ENCODE measurements at places on chromosomes 12 and 14.

- H3K4me1 ChIP-seq: no peaks in the 10 kb centered on the region
- no peak overlapping the region for H3K27ac ChIP-seq
- no peak for DNase-seq
Observed at GRCh38 chr12:52787324-52788191, 8.4 kb downstream of the KRT3 start.

GRCh38 chr12:127822809-127823411, 444.1 kb upstream of the TMEM132C start:
- H3K4me3 ChIP-seq: no peak overlapping the region
- no peak for DNase-seq
- no peaks in the 10 kb centered on the region for H3K4me1 ChIP-seq
- no peak overlapping the region for H3K27ac ChIP-seq
- no peaks in the 10 kb centered on the region for H3K36me3 ChIP-seq

DNA sequence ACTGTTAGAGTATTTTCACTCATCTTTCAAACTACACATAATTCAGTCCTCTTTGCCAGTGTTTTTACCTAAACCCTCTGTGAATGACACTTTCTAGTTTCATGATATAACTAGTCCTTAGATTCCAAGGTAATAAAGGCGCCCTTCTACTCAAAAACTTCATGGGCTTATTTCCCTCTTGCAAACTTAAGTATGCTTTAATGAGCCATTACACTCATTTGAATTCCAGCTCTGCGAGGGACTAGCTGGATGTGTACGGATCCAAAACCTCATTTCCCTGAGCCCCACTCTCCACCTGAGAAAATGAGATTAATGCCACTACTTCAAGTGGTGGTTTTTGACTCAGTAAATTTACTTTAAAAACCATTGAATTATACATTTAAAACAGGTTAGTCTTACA, 141.1 kb downstream of the NDUFA12 start:
- no peaks in the 10 kb centered on the region for H3K27me3 ChIP-seq
- DNase-seq: no peak
- H3K36me3 ChIP-seq: no peaks in the 10 kb centered on the region
- no peak overlapping the region for H3K27ac ChIP-seq
- H3K4me3 ChIP-seq: no peak overlapping the region
- H3K4me1 ChIP-seq: peaks cover 5% of the 10 kb centered on the region

GRCh38 chr12:22340143-22340542, 5.6 kb upstream of the ST8SIA1 start:
- H3K27me3 ChIP-seq: peaks cover 6% of the 10 kb centered on the region
- peak; percentile 62 for DNase-seq
- no peak overlapping the region for H3K4me3 ChIP-seq
- no peak overlapping the region for H3K27ac ChIP-seq

DNA sequence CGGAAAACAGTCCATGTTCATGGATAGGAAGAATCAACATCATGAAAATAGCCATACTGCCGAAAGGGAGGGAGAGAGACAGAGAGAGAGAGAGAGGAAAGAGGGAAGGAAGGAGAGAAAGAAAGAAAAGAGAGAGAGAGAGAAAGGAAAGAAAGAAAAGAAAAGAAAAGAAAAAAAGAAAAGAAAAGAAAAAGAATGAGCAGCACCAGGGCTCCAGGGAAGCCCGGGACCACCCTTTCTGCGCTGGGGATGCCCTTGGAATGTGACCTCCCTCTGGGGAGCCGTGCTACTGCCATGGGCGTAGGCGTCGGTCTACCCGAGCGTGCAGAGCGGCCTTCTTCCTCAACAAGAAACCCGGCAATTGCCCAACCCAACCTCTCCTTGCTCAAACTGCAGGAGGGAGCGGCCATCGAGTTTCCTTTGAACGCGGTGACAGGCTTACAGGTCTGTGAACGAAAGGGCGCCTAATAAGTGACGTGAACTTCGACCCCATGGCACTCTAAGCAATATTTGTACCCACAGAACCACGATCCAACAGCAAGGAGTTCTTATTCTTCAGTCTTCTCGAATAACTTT, 16.9 kb downstream of the OR6S1 start:
- peak overlapping the region; percentile 41 for H3K4me3 ChIP-seq
- H3K4me1 ChIP-seq: peaks cover 30% of the 10 kb centered on the region
- DNase-seq: peak; percentile 88
- no peaks in the 10 kb centered on the region for H3K36me3 ChIP-seq

GRCh38 chr12:58046271-58046670, 104.9 kb downstream of the ATP23 start:
- H3K4me3 ChIP-seq: no peak overlapping the region
- H3K36me3 ChIP-seq: no peaks in the 10 kb centered on the region
- DNase-seq: no peak
- no peaks in the 10 kb centered on the region for H3K27me3 ChIP-seq
- no peaks in the 10 kb centered on the region for H3K4me1 ChIP-seq

Measured in lower lobe of right lung (tissue), 2 donors.